ENCODE measurements at places on chromosomes 4 and X.

DNA sequence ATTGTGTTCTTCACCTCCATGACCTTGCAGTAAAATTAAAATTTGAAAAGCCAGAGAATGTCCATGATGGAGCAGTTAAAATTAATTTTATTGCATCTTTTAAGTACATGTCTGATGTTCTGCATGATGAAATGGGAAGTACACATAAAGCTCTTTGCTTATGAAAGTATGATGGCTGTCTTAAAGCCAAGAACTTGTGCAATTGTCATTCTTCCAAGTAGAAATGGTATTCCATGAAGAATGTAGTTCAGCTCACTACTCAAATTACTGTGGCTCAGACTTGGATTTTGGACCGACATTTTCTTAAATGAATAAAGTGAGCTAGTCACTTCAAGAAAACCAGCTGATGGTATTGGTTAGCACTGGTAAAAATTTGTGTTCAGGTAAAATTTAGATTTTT lies 161.7 kb upstream of the CXCL13 start:
- DNase-seq: no peak

DNA sequence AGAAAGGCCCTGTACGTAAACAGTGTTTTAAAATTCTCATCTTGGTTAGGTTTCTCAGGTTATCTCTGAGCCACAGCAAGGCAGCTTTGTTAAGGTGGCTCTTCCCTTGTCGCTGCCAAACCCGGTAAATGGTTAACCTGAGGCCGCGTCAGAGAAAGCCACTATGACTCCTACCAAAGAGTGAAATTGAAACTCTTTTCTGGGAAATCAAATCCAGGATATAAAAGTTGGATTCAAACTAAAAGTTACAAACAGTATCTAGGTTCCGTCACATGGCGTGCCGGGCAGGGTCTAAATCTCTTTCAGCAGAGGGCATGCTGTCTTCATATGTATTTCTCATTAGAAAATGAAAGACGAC lies 433 bp downstream of the MMAA start:
- DNase-seq: no peak

- DNase-seq: no peak
Observed at GRCh38 chrX:44935640-44936039, 62.7 kb downstream of the KDM6A start.

GRCh38 chrX:71910986-71911730 lies 513 bp downstream of the NHSL2 start:
- DNase-seq: no peak

DNA sequence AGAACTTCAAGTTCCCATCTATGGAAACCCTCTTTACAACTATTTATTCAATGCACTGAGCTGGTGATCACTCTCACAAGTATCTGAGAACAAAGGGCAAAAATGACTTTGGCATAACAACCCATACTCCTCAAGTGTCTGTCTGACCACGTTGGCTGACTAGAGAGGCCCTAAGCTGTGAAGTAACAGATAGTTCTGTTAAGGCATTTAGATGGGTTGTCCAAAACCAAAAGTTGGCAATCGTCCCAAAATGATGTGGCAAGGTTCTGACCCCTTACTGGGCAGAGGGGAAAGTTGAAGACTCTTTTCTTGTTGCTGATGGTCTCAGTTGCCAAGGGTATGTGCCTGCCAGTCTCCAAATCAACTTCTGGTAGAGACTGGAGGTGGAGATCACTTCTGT lies 524.8 kb downstream of the PPARGC1A start:
- DNase-seq: no peak

- no peak for DNase-seq
Observed at GRCh38 chr4:138400543-138400942, 158.4 kb upstream of the SLC7A11 start.

DNA sequence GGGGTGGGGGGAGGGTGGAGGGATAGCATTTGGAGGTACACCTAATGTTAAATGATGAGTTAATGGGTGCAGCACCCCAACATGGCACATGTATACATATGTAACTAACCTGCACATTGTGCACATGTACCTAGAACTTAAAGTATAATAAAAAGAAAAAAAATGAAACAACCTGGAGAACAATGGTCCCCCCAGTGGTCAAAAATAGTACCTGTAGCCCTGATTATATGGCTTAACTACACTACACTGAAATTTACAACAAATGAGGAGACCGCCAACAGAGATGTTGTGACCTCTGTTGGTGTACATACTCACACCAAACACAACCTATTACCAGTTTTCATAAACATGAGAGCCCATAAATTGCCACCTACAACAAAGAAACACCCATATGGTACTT lies 7.3 kb upstream of the MAGEE1 start:
- DNase-seq: no peak

DNA sequence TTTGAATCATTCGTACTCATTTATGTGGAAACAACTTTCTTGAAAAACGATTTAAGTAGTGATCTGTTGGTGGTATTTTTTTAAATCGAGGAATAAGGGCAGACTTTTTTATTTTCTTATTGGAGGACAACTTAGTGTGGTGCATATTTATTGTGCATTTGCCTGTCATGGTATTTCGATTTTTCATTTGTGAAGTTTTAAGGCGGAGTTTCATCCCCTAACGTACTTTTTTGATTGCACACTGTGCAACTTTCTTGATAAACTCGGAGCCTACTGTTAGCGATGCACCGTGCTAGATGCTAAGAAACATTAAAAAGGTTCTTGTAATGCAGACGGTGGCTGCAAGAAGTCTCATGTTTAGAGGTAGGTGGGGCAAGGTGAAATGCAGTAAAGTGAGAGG lies 1.4 kb downstream of the ZFX start:
- DNase-seq: no peak

GRCh38 chr4:25477221-25477620 lies 100.2 kb downstream of the ANAPC4 start:
- DNase-seq: no peak

GRCh38 chrX:12791257-12792228 lies at the start of gene PRPS2:
PRPS2 (plus strand) TSS chrX:12791412; CDS start chrX:12791498, 86 bp downstream.
- peak; percentile 49 for DNase-seq

DNA sequence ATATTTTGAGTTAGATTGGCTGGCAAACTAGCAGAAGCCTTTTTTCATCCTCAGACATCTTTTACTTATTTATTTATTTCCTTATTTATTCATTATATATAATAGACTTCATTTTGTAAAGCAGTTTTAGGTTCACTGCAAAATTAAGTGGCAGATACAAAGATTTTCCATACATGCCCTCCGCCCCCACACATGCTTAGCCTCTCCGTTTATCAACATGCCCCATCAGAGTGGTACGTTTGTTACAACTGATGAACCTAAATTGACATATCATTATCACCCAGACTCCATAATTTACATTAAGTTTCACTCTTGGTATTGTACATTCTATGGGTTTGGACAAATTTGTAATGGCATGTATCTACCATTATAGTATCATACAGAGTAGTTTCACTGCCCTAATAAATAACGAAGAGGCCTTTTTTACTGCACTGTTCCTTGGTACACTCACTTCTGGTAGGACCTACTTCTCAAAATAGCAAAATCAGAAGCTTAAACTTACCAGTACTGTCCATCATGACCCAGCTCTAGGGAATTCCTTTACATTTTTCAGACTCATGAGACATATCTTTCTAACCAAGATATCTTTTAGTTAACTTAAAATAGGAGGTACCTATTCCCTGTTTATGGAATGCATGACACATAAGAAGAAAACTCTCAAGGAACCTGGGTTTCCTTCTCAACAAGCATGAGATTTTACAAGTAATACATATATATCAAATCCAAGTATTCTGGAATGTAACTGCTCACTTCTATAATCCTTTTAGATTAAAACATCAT lies 4.8 kb upstream of the TMPRSS11B start:
- no peak for DNase-seq

DNA sequence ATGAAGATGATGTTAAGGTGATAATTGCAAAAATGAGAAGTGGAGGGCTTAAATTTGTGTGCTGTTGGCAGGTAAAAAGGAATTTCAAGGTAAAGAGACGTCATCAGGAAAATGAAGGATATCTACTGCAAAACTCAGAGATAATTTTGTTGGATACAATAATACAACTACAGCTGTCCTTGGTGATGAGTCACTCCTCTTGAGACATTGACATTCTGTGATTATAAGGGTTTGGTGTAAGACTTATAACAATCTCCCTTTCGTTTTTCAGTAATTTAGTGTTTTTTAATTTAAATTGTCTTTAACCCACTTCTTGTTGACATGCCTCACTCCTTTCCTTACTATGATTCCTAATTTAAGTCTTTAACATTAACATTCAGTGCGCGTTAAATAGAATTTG lies 1074.1 kb upstream of the SLIT2 start:
- no peak for DNase-seq

GRCh38 chr4:15757054-15757453 lies 21.1 kb upstream of the CD38 start:
- no peak for DNase-seq

GRCh38 chrX:111352424-111352823 lies 59.6 kb downstream of the DCX start:
- DNase-seq: no peak

GRCh38 chrX:96889726-96890125 lies 6.0 kb downstream of the RPA4 start:
- DNase-seq: no peak
